AG09309 (cell line): ENCODE measurements at places on chromosomes 11 and 22.

GRCh38 chr11:63507511-63507910 lies 1.6 kb downstream of the LGALS12 start:
- DNase-seq = no peak

DNA sequence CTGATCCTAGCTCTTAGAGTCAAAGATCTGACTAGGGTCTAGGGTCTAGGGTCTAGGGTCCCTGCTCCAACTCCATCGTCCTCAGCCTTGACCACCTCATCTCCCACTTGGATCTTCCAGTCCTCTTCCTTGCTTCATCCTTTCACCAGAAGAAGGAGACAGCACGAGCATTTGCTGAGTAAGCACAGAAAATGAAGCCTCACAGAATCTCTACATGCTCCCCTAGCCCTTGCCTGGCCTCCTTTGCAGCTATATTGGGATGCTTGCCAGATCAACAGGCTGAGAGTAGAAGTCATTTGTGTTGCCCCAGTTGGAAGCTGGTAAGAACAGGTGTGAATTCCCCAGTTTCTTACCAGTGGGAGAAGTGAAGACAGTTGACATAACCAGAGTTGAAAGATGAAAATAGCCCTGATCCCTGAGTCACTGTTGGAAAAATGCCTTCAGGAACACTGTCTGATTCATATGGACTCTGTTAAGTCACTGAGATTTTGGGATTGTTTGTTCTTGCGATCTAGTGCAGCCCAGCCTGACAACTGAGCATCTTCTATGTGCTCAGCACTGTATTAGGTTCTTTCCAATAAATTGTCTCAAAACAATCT lies 552.5 kb downstream of the INSC start:
- DNase-seq = no peak

DNA sequence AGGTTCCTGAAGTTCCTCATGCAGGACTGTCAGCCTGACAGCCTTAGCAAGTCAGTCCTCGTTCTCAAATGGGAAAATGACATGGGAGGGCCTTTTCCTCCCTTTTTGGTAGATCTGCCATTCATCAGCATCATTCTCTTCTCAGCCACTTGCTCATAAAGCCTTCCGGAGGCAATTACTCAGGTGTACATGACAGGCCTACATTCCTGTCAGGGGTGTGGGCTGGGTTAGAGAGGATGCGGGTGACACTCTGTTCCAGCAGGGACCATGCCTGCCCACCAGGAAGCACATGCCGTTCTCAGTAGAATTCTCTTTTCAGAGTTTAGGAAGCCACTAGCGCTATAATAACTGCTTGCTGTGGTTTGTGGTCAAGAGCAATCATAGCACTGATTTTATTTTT lies 24.2 kb upstream of the ANKK1 start:
- no peak for DNase-seq

GRCh38 chr11:75603791-75604736 lies 42.0 kb downstream of the SERPINH1 start:
- peak; percentile 86 for DNase-seq

GRCh38 chr22:29269230-29269604 lies 1.1 kb downstream of the EWSR1 start:
- no peak for DNase-seq

DNA sequence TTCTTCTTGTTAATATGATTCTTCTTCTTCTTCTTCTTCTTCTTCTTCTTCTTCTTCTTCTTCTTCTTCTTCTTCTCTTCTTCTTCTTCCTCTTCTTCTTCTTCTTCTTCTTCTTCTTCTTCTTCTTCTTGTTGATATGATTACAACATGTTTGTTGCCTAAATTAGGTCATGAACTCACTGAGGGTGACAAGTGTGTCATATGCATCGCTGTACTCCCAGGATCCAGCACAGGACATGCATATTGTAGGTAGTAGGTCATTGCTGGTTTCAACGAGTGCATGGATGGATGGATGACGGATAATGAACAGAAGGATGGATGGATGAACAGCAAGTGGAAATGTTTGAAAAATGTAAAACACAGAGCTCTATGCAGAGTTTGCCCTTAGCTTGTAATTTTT lies 14.9 kb upstream of the PVALB start:
- no peak for DNase-seq

DNA sequence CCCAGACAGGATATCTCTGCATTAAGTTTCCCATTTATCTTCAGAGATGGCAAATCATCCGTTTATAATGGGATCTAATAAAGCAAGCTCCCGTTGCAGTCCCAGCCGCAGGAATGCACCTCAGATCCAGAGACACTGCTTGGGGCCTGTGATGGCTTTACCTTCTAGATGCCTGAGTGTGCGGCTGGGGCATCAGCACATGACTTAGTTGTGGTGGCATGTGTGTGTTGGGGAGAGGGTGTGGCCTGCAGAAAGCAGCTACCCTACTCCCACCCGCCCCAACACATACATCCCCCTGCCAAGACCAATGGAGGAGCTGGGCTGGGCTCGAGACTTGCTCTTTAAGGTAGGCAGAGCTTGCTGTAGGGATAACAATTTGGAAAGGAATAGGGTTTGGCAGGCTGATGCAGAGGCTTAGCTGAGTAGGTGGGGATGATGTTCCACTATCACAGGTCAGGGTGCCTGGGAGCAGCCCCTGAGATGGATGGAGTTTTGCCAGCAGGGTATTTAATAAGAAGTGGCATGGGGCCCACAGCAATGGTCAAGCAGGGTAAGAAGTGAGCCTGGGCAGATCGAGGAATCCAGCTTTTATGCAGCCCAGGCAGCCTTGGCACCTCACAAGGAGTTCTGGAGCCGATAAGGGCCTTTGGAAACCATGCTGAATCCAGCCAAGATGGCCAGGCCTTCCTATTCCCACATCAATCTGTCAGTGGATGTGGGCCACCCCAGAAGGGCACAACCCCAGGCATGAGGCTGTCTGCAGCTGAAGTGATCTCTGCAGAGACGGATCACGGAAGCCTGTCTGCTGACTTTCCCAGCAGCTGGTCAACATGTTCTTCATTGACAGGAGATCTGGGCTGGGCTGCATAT lies 601.3 kb downstream of the BUD13 start:
- DNase-seq = no peak

- no peak for DNase-seq
Measured at GRCh38 chr22:29946220-29946619, 63.2 kb downstream of the MTMR3 start.

- DNase-seq = no peak
Measured at GRCh38 chr11:116551576-116551975, 221.2 kb downstream of the BUD13 start.

DNA sequence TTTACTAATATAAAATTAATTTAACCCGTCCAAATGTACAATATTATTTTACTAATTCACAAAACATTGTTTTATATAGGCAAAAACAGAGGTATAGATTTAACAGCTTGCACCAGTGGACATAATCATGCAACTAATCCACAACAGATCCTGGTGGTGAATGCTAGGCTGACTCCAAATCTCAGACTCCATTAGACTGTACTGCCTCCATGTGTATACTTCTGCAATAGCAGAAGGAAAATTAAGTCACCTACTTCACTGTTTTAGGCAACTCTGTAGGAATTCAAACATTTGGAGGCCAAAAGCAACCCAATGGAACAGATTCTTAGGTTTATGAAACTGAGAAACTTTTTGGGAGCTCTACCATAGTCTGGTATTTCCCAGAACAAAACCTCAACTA lies 30.0 kb upstream of the RAB39A start:
- DNase-seq = peak; percentile 18

DNA sequence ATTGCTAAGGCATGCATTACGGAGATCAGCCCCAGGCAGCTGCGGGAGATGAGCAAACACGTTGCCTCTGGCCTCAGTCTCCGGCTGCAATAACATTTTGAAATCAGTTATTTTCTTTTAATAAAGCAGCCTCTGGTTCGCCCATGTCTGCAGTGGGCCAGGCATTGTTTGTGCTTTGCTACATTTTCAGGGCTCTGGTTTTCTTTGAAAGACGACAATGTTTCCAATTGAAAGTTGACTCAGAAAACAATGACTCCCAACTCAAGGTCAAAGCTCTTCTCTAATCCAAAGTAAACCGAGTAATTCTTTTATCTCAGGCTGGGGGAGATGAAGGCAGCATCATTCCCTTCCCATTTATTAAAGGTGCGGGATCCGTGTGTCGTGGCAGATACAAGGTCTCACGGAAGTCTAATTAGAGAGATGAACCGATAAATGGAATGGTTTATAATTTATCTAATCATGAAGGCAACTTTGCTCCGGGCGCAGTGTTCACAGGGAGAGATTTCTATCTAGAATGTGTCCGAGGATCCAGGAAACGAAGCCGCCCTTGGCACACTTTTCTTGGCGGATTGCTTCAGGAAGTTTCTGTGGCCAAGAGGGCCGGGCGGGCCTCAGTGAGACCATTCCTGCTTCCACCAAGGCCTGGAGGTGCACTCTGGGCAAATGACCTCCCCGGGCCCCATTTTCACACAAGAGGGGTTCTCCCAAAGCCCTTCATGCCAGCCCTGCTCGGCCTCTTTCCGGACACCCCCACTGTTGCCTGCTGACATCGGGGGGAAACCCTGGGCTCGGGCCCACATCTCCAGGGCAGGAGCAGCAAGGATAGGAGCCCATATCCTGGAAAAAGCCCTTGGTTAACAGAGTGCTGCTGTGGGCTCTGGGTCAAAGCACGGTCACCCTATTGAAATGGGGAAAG lies 811.4 kb downstream of the BRD1 start:
- no peak for DNase-seq

DNA sequence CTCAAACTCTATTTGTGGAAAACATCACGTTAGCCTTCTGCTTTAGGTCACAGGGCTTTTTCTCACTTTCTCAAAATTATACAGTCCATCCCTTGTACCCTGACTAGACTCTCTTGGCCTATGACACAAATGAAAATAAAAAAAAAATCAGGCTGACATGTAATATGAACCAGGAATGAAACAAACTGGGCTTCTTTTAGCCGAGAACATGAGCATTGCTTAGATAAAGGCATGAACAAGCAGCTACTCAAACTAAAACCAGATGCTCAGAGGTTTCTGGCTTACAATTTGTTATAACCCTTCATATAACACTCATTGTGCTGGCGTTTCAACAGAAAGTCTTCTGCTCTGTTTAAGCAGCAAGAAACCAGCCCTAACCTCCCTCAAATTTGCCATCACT lies 265.5 kb upstream of the NARS2 start:
- peak; percentile 85 for DNase-seq

DNA sequence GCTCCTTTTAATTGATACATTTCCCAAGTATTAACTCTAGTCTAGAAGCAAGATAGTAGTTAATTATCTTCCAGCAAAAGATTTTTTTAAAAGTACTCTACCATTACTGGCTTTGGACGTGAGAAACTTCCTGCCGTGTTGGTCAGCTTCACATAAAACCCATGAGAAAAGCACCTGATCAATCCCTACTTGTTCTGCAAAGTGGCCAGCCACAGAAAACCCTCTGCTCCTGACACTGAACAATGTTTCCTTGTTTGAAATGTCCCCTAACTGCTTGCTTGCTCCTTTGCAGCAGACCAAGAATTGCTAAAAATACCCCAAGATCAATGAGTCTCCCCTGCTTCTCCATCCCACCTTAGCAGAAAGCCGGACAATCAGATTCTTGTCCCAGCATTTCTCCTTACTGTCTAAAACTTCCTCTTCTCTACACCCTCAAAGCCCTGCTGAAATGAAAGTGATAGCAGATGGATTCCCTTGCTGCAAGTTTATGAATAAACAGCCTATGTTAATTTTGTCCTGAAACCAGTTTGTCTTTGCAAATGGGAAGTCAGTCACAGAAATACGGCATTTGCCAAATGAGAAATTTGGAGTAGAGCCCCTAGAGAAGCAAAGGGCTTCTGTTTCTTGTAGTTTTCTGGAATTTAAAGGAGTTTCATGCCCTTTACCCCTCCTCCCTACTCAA lies 207.1 kb upstream of the ARHGAP20 start:
- no peak for DNase-seq

GRCh38 chr22:25654676-25655075 lies 87.3 kb upstream of the MYO18B start:
- no peak for DNase-seq

DNA sequence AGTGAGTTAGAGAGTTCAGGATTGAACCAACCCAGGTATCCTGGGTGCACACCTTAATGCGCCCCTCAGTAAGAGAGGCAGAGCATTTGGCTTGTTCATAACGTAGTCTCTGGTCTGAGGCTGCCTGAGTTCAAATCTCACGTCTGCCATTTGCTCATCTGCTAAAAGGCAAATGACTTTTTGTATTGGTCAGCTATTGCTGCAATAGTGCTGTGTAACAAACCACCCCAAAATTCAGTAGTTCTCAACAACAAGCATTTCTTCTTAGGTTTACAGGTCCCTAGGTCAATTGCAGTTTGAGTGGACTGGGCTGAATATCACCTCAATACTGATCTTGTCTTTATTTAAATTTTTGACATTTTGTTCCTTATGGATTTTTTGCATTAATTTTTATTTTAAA lies 18.1 kb downstream of the RASD2 start:
- DNase-seq = no peak

DNA sequence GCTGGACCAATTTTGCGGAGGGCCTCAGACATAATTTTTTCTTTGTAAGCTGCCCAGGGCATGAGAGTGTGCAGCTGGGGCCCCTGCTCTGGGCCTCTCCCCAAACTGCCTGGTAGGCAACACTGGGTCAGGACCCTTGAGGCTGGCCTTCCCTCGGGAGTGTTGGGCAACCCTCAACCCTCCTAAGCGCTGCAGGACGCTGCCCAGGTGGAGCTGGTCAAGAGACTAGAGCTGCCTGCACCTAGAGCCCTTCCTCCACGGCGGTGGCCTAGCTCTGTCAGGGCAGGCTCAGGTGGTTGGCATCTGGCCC lies 505 bp upstream of the TMEM132A start:
- DNase-seq = no peak

DNA sequence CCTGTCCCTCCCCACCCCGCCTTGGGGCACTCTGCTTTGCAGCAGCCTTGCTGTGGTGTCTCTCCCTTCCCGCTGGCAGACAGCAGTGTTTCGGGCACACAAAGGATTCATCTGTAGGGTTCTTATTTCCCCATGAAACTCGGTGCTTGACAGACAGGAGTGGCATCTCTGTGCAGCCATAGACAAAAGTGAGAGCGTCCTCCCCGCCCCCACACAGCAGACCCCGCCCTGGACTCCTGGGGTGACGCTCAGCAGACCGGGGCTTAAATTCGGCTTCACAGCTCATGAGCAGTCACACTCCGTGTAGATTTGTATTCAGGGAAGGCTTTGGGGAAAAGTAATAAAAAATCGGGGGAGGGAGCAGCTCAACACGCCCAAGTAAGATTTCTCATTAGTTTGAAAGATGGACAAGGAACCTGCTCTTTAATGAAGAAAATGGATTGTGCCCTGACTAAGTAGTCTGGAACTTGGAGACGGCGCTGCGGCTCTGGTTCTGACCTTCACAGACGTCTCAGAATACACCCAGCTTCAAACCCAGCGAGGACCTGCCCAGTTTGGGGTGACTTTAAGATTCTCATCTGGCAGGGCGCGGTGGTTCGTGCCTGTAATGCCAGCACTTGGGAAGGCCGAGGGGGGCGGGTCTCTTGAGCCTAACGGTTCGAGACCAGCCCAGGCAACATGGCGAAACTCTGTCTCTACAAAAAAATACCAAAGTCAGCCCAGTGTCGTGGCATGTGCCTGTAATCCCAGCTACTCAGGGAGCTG lies 136.0 kb downstream of the CACNA1I start:
- no peak for DNase-seq
